ENCODE measurements at places on chromosomes 1 and 21.

DNA sequence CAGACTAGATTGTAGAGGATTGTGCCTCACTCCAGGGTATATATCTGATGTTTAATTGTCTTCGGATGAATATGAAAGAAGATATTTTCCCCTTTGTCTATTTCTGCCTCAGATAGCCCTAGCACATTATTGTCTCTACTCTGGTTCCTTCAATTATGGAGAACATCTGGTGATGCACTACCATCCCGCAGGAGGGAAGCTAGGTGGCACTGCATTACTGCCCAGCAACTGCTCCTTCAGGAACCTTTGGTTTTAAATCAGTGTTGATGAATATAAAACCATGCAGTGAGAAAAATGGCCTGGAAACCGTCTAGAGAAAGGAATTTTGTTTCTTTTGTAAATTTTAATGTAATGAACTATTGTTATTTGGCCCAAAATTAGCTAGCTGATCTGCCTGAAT is 68.5 kb downstream of the GPR88 start:
- DNase-seq: no peak

- no peak for DNase-seq
Measured at GRCh38 chr1:83583351-83584014, 415.4 kb downstream of the TTLL7 start.

DNA sequence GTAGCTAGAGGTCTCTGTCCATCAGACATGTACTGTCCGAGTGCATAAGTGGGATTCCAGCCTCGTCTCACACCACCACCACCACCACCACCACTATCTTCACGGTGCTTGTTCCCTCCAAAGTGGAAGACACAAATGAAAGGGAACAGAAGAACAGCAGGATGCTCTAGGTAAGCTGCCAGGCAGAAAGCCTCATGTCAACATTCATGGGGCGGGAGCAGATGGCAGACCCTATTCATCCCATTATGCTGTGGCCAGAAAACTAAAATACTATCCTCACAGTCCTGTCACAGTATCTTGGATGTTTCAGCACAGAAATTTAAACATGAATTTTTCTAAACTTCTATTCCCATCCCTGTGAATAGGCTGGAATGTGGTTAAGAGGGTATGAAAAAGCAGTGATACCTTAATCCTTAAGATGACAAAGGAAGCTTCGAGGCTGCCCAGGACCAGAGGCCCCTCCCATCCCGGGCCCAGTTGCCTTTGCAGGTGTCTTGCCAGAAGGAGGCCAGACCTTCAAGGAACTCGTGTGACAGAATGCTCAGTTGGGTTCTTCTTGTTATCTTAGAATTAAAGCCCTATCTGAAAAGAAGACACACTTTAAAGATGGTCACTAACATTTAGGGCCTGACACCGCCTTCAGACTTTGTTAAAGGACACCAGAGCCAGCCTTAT is 24.7 kb downstream of the APCS start:
- no peak for DNase-seq

GRCh38 chr1:43286115-43286514 is 734 bp upstream of the C1orf210 start:
- DNase-seq: no peak

GRCh38 chr1:158951956-158952355 is 20.6 kb downstream of the PYHIN1 start:
- no peak for DNase-seq

DNA sequence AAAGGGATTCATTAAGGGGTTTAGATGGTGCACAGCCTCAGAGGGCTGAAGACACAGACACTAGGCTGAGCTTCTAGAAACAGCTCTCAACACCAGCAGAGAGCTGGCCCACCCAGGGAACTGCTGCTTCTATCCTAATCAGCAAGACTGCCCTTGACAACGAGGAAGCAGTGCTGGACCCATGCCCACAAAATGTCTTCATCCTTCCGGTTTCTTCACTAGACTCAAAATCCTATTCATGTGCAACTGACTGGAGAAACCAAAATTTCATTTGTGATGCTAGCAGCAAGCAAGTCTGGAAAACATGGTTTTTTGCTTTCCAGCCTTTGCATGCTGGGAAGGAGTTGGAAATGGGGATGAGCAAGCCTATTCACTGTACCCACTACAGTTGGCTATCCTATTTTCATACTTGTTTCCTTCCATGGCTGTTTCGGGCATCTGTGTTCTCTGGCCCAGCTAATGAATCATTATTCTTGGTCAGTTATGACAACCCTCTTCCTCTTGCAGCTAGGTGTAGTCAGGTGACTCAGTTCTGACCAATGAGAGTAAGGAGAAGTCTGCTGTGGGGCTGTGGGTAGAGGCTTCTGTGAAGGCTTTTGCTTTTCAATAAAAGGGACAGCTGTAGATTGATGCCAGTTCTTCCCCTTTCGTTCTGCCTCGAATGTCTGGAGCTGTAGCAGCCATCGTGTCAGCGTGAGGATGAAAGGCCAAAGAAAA is 14.6 kb upstream of the TMEM61 start:
- DNase-seq: no peak

DNA sequence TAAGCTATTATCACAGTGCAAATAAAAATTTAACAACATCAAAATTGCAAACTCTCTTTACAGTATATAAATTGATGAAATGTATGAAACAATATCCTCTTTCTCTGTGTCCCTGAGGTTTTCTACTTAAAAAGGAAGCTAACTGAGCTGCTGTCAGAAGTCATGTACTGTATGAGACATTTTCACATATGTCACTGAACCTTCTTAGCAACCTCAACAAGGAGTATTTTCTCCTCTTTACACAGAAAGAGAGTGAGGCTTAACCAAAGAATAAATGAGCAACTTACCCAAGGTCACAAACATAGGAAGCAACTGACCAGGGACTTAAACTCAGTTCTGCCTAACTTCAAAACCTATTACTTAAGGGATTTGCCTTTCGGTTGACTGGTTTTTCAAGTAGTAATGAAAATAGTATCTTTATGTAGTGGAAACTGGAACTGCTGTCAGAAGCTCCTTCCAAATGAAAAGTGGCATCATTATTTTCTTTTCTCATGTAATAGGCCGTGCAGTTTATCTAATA is 288.9 kb downstream of the LRRIQ3 start:
- DNase-seq: no peak

DNA sequence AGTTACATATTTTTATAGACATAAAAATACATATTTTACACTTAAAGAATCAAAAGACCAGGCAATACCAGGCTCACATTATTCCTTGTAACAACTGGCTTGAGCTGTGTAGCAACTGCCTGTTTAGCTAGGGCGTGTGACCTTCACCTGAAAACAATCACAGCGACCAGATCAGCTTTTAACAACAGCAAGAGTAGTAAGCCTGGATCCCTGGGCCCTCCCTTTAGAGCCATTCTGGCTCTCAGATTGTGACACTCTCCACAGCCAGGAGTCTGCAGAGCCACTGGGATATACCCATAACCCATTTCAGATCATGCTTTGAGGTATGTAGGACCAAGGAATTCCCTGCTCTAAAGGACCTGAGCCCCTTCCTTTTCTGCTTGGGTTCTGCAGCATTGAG is 29.4 kb upstream of the GNG4 start:
- DNase-seq: no peak

DNA sequence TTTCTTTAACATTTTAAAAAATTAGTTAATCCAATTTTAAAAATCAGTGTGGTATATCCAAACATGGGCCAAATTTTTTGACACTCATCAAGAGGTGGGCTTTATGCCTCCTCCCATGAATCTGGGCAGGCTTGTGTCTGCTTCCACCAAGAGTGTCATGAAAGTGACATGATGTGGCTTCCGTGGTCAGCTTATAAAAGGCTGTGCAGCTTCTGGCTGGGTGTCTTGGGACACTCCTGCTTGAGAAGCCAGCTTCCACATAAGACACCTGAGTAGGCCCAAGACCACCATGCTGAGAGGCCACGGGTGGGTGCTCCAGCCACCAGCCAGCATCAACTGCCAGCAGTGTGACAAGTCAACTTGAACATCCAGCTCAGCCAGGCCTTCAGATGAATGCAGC is 74.3 kb upstream of the RUNX3 start:
- DNase-seq: no peak

DNA sequence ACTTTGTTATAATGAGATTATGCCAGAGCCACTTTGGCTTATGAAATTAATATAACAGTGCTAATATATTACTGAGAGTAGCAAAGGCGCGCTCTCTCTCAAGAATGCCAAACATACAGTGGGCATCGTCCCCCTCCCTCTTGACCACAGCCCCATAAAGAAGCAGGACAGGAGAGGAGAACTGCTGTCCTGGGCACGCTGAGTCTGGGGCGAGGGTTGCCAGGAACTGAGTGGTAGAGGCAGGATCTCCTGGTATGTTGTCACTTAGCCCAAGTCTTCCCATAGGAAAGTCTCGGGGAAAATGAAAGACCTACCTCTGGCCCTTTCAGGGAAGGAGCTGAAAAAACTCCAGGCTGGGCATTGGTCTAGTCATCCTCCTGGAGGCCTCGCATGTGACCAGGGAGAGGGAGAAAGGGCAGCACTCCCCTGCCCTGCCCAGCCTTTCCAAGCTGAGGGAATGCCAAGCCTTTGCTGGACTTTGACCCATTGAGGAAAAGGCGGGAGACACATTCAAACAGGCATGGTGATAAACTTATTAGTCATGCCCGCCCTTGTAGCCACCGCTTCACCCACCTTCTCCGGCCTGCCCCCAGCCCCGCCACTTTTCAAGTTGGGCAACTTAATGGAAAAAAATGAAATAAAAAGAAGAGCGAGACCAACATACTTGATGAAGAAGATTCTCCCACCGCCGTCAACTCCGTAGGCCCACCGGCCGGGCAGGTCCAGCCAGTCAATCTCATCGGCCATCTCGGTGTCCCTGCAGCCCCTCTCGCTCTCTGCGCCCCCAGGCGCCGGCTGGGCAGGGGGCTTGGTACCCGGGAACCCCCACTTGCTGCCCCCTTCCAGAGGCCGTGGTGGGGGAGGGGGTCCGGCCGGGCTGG is 17.4 kb upstream of the PLEKHA6 start:
- no peak for DNase-seq

GRCh38 chr1:165367375-165367993 is 11.0 kb upstream of the LMX1A start:
- no peak for DNase-seq

DNA sequence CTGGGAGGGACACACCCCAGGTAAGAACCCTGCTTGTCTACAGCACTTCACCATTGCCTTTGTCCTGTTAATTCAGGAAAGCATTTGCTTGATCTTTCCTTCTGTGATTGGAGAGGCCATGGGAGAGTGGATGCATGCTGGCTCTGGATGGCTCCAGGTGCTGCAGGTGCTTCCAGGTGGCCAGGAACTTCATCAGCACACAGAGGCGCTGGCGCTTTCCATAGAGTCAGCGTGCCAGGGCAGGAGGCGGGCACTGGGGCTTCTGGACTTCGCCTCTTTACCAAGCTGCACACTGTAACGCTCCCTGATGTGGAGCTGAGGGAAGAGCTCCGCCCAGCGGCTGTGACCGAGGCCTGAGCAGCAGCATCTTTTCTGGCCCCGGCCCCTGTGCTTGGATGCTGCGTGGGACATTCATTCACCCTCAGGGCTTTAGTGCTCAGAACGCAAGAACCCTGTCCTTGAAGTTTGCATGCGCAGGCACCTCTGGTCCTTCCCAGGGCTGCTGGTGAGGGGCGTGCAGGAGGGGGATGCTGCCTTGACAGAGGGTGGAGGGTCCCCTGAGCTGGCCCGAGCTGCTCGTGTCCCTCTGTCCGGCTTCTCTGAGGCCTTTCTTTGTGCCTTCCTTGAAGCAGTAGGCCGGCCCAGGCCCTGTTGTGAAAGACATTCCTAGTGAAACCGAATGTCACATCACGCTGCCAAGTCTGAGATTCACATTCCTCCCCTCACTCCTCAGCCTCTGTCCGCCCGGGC is 1.6 kb upstream of the MX2 start:
- no peak for DNase-seq

DNA sequence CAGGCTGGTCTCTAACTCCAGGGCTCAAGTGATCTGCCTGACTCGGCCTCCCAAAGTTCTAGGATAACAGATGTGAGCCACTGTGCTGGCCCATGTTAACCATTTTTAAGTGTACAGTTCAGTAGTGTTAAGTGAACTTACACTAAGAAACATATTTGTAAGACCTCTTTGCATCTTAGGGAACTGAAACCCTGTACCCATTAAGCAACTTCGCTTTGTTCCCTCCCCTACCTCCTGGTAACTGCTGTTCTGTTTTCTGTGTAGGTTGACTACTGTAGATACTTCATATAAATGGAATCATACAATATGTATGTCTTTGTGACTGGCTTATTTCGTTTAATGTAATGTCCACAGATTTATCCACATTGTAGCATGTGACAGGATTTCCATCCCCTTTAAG is 11.0 kb downstream of the NUDC start:
- no peak for DNase-seq

DNA sequence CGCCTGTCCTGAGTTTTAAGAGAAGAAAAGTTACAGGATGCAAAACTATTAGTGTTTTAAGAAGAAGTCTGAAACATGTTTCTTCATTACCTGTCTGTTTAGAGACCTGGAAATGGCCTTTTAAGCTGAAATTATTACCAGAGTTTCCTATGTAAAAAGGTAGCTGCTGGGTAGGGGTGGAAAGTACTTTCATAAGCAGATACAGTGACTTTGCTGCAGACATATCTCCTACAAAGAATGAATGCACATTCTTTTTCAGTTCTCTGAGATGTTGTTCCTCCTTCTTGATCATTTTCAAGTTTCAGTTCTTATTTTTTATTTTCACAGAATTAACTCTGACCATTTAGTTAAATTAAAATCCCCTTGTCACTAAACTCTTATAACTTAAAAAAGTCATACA is 1329.6 kb downstream of the KCNT2 start:
- no peak for DNase-seq
